Kidney capillary endothelial cell (primary cell): ENCODE measurements at places on chromosomes 6 and 20.

- no peak for DNase-seq
Observed at GRCh38 chr20:36303831-36304230, 2.3 kb upstream of the DLGAP4 start.

- no peak for DNase-seq
Observed at GRCh38 chr6:166864333-166864732, 92.0 kb downstream of the RNASET2 start.

DNA sequence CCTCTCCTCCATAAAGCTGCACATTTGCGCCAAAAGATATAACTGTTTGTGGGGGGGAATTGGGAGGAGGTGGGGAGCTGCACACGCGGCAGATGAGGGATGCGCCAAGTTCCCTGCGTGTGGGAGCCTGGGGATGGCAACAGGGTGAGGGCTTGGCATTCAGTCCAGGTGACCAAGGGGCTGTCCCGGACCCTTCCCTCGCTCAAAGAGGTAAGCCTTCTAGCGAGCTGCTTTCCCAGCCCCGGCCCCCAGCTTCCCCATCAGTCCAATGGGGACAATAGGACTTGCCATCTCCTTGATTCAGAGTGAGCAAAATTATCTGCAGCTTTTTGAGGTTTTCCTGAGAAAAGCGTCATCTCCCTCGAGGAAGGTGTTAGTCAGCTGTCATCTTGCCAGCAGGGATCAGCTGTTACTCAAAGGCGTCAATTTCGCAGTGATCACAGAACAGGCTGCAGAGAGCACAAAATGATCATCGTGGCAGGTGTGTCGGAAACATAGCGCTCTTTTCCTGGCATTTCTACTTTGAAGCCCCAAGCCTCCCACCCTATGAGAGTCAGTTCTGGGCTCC lies 21.3 kb downstream of the ZNF831 start:
- no peak for DNase-seq

GRCh38 chr6:138383776-138384175 lies 6.1 kb downstream of the SMIM28 start:
- no peak for DNase-seq

GRCh38 chr20:846894-847278 lies 13.4 kb downstream of the FAM110A start:
- DNase-seq: no peak

GRCh38 chr20:53557130-53557529 lies 36.5 kb downstream of the ZNF217 start:
- no peak for DNase-seq

DNA sequence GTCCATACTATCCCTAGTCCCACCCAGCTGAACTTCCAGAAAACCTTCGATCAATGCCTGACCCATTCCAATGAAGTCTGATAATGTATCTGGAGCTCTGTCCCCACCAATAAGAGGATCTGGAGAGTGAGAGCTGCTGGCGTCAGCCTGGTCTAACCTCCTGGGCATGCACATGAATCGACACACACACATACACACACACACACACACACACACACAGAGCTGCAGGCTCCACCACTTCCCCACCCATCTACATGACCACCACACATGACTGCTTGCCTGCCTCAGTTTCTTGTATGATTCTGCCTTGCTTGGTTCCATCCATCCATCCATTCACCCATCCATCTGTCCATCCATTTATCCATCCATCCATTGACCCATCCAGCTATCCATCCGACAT lies 60.8 kb downstream of the FAXC start:
- no peak for DNase-seq

GRCh38 chr20:4866429-4866828 lies 134.9 kb downstream of the SLC23A2 start:
- no peak for DNase-seq

DNA sequence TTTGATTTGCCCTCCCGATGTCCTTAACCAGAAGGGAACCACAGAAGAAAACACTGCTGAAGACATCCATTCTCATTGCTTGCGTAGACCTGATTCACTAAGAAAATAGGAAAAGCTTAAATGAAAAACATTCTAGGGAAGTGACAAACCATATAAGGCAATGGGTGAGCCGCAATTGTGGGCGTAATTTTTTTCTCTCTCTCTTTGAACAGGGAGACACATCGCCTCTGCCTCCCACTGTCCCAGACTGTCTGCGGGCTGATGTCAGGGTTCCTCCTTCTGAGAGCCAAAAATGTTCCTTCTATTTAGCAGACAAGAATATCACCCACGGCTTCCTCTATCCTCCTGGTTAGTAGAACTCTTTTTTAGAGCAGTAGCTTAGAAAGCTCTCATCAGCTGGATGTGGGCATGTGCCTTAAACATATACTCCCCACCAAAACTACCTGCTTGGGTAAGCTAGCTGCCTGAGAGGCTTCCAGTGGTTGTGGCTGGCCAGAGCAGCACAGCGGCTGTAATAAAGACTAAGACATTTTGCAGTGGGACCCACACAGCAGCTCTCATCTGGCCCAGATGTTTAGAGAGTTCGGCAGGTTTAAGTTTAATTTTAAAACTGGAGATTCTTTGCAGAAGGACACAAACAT lies 22.7 kb upstream of the CTAGE9 start:
- no peak for DNase-seq
